ENCODE measurements at places on chromosomes 5 and 9. TPM values are rescaled to one million over a fixed set of nuclear protein-coding genes. Genes with fewer than 3 reads are reported as not detected.
A peak's percentile ranks its signal among the peaks of the same experiment; 100 is the strongest.

GRCh38 chr9:107213561-107214028 is 69.5 kb upstream of the RAD23B start:
- DNase-seq: peak; percentile 94

DNA sequence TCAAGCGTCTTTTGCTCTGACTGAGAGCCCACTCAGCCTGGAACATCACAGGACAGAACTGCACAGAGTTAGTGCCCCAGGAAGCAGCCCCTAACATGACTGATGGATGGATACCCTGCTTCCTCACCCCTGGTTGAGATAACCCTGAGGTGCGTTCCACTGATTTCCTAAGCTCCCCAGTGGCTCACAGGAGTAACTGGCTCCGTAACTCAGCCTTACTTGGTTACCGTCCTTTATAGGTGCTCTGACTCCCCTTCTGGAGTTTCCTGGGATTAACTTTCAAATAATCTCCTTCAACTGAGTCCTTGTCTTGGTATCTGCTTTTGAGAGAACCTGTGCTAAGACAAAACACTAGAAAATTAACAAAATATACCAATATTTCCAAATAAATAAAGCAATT is 449.5 kb downstream of the AGTPBP1 start:
- no peak for DNase-seq

GRCh38 chr9:120694559-120694958 is 19.7 kb downstream of the MEGF9 start:
- no peak for DNase-seq

DNA sequence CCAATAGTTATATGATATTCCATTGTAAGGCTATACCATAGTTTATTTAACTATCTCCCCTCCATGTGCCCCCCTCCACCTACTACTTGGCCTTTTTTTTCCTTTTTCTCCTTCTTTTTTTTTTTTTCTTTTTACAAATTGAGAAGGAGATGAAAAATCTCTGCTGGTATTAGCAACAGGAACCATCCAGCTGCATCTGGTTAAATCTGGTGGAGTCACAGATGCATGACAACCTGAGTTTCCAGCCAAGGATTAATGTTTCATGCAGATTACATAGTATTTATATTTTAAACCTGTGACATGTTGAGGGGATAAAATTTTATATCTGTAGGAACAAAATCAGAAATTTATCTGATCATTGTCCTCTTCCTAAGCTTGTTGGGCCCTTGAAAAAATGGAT is 128.5 kb upstream of the IQGAP2 start:
- DNase-seq: no peak

- DNase-seq: no peak
Observed at GRCh38 chr9:21803649-21804048, 1.2 kb downstream of the MTAP start.

- DNase-seq: no peak
Observed at GRCh38 chr9:18579536-18579935, 105.6 kb downstream of the ADAMTSL1 start.

DNA sequence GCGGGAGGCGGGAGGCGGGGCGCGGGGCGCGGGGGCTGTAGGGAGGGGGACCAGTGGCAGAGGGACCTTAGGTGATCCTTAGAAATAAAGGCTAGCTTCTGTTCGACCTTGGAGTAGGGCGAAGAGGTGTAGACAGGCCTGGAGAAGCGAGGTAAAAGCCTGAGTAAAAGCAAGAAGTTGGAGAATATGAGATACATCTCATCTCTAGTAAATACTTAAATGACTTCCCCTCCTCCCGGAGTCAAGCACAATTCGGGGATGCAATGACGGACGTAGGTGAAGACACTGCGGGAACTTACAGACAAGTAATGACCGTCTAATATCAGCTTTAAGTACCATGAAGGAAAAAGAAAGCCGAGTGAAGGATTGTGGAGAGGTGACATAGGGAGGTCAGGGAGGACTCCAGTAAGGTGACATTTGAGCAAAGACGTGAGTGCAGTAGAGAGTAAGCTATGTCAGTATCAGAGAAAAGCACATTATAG is 466 bp downstream of the SMC2 start:
- peak; percentile 9 for DNase-seq

- DNase-seq: peak; percentile 79
Observed at GRCh38 chr5:95530416-95530815, 24.4 kb downstream of the SKIC3 start.

DNA sequence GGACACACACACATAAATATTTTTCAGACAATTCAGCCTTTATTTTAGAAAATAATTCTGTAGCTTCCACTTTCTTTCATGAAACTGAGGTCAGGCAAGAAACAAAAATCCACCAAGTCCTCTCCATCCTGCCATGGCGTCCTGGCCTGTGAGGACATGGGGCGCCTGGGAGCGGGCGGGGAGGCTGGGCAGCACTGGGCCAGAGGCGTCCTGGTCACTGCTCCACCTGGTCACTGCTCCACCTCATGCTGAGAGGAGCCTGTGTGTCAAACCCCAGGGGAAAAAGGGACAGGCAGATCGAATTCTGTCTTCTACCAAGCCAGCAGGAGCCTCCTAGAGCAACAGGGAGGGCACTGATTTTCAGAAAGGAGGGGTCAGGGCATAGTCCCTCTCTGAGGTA is 12.1 kb downstream of the MGAT1 start:
- no peak for DNase-seq

HTR4 gene
- total RNA-seq: not detected

CCL27 gene
- total RNA-seq: 0.95 TPM
